ENCODE measurements at places on chromosomes 11 and 22.

- no peak for DNase-seq
These were observed 44.7 kb downstream of the ABTB2 start for GRCh38 chr11:34313099-34313517.

DNA sequence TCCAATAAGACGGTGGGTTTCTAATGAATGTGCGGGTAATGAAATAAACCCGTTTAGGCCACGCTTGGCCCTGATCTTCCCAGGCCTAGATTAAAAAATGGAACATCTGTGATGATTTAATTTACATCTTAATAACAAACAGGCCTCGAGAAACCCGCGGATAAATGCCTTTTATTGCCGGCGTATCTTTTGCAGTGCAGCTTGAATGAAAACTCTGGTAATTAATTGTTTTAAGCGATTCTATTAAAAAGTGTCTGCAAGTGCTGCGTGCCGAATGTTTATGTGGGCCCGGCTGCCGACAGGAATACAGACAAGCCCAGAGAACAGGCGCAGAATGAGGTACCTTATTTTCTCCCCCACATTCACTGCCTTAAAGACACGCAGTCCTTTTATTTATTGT lies 420.7 kb downstream of the MN1 start:
- DNase-seq, result no peak

DNA sequence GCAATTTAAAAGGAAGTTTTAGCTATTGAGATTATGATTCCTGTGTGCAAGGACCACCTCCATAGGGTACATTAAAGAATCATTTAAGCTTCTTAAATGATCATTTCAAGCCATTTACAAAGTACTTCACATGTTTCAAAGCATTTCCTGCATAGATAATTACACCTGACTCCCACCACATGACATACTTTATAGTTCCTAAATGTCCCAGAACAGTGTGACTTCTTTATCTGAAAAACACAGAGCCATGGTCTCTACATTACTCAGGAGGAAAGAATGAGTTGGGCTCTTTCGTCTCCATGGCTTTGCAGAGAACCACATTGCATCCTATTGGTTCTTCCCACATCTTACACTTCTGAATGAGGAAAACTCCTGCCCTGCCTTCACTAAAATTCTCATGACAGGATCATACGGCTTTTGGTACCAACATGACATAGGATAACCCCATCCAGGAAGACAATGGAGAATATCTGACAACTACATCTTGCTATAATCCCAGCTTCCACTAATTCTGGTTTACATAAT lies 88.6 kb downstream of the ETS1 start:
- no peak for DNase-seq

DNA sequence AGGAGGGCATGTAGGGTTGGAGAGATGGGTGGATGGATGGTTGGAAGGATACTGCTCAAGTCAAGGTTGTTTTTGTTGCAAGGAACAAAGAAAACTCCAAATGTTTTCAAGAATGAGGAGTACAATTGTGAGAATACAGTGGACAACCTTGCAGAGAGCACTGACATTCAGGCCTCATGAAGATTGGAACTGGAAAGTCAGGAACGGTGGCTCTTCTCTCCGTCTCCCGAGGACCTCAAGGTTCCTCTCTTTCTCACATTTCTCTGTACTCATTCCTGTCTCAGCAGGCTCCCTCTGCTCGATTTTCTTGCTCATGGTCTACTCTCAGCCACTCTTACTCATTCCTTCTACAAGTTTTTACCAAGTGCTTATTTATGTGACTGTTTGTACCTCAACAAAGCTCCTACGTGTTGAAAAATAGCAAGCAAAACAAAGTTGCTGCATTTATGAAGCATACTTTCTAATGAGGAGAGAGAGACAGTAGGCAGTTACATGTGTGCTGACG lies 97.6 kb downstream of the SWAP70 start:
- DNase-seq, result no peak

GRCh38 chr22:48894804-48895250 lies 932.8 kb downstream of the BRD1 start:
- DNase-seq, result no peak

DNA sequence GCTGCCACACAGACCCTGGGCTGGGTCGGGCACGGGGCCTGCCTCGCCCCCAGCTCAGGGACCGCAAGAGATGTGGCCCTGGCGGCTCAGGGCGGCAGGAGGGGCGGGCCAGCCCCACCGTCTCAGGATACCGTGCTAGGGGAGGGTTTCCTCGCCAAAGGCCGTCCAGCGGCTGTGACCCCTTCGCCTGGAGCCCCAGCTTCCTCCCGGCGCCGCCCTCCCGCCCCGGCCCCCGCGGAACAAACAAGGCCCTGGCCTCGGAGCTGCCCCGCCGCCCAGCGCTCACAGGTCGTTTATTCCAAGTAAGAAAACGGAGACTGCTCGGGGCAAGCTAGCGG lies 543 bp upstream of the AP2A2 start:
- DNase-seq, result no peak

- no peak for DNase-seq
These were observed 197.7 kb downstream of the CASP12 start for GRCh38 chr11:104700609-104701008.
